ENCODE measurements at places on chromosomes 2 and 18. TPM values are rescaled to one million over a fixed set of nuclear protein-coding genes. Genes with fewer than 3 reads are reported as not detected.

NEU4 gene
- total RNA-seq, result 22.0 TPM

PPP1R1C gene
- total RNA-seq, result not detected

AQP12B gene
- total RNA-seq, result not detected

DOCK10 gene
- 44.9 TPM for total RNA-seq

NLRC4 gene
- 0.81 TPM for total RNA-seq

TGFA gene
- total RNA-seq, result 1.1 TPM

ZNF521 gene
- total RNA-seq, result 17.2 TPM

SPDYA gene
- 3.0 TPM for total RNA-seq

FAM228A gene
- 0.81 TPM for total RNA-seq

REG1B gene
- 1.8 TPM for total RNA-seq

Measured in thoracic aorta (tissue), 2 donors.